Activated CD8-positive, alpha-beta memory T cell treated with anti-CD3 and anti-CD28 coated beads for 4 hours (primary cell): ENCODE measurements at places on chromosomes 2 and 18.

- DNase-seq, result no peak
Observed at GRCh38 chr2:197516393-197516761, 511 bp downstream of the MOB4 start.

DNA sequence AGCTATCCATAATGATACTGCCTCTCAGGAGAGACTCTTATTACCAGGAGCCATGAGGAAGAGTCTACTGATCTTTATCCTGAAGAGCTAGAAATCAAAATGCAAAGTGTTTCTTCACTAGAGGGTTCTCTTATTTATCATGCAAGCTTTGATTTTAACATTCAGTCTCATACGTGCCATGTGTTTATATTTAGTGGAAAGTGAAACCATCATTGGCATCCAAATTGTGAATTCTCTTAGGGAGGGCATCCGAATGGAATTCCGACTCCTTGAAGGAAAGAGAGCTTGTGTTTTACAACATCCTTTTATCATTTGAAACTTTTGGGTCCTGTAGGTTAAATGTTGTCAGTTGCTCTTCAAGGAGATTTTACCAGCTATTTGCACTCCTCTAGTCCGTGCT is 170.4 kb upstream of the SESTD1 start:
- DNase-seq, result no peak

DNA sequence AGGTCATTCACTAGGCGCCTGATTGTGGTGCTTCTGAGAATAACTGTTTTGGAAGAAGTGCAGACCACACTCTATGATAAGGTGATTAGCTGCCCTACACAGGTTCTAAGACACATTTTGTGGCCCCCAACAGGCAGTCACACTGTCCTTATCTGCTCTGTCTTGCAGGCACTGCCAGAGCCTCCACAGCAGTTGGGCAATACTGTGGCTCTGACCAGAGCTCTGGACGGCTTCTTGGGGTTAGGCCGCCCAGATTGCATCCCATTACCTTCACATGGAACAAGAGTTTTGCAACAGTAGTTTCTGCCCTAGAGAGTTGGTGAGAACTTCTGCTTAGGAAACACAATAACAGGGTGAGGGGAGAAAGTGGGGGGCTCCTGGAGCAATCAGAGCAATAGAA is 22.7 kb downstream of the RUFY4 start:
- no peak for DNase-seq

GRCh38 chr2:113777371-113777770 is 20.9 kb upstream of the SLC35F5 start:
- no peak for DNase-seq

DNA sequence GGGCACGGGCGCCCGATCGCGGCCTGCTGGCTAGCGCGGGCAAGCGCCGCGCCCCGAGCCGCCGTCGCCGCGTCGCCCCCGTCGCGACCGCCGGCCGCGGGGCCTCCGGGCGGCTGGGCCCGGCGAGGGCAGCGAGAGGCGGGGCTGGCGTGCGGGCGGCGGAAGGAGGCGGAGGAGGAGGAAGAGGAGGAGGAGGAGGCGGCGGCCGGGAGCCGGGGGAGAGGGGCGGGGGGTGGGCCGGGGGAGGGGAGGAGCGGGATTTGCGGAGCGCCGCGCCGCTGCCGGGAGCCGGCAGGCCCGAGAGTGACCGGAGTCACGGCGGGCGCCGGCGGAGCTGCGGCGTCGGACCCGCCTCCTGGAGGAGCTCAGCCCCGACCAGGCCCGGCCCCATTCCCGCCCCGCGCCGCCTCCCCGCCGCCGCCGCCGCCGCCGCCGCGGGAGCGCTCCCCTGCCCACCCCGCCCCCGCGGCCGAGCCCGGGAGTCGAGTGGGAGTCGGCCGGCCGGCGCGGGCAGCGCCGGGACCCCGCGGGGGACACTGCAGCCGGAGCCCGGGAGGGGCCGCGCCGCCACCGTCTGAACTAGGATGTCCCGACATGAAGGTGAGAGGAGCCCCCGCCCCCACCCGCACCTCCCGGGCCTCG is at the start of gene KCMF1:
Gene KCMF1, plus strand, starts transcription at position 294 of the 642 bp plus-strand sequence. Its CDS starts 291 bp downstream, at position 585.
- peak; percentile 60 for DNase-seq

GRCh38 chr2:670637-671036 is 6.6 kb downstream of the TMEM18 start:
- DNase-seq, result no peak

GRCh38 chr2:165876712-165877111 is 76.9 kb downstream of the TTC21B start:
- no peak for DNase-seq

DNA sequence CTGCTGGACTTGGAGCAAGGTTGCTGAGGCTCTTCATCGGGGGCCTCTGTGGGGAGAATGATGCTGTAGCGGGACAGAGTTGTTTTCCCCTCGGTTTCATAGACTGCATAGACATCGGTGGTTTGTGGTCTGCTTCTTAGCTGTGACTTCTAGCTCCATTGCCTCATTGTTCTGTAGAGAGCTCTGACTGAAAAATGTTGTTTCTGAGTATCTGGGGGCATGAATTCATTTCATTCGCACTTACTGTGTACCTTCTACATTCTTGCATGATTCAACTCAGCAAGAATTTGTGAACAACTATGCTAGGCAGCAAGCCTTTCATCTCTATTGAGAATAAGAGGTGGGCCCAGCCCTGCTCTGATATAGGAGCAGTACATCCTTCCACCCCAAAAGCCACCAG is 406.8 kb downstream of the NBAS start:
- no peak for DNase-seq

- DNase-seq, result no peak
Observed at GRCh38 chr2:214361116-214361515, 49.7 kb upstream of the VWC2L start.

- no peak for DNase-seq
Observed at GRCh38 chr18:9325716-9326115, 8.9 kb upstream of the TWSG1 start.

GRCh38 chr2:190205657-190206056 is 114.0 kb downstream of the HIBCH start:
- DNase-seq, result no peak

- DNase-seq, result no peak
Observed at GRCh38 chr2:43326101-43326825, 99.9 kb upstream of the ZFP36L2 start.

GRCh38 chr18:22932885-22933205 is 283 bp upstream of the RBBP8 start:
- no peak for DNase-seq

DNA sequence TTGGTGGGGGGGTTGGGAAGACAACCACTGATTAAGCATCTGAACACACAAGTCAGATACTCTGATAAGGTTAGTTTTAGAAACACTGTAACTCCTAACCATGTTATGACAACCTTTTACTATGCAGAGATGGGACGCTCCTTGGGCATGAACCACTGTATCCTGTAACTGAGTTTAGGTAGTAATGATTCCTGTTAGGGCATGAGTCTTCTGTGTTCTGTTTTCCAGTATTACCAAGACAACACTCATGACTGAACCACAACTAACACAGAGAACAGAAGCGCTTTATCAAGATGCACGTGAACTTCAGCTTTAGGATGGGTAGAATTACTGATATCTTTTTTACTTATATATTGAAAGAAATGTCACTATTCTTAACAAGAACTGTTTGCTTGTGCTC is 14.1 kb upstream of the CREB1 start:
- no peak for DNase-seq

DNA sequence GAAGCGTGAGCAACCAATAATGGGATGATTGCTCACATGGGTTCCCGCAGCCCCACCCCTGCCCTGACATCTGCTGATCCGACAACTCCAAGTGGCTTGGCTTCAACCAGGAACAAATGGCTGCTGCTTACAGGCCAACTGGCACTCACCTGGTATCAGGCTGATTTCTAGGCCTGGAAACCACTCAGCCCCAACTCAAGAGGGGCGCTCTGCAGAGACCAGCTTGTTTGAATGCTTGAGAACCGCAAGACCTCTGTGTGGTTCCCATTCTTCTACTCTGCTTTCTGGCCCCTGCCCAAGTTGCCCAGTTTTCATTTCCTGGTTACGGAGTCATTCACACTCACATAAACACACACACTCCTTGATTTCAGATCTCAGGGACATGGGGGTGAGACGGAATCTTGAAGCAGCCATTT is 52.0 kb downstream of the TNP1 start:
- DNase-seq, result no peak

- DNase-seq, result no peak
Observed at GRCh38 chr18:65938592-65939372, 188.0 kb downstream of the CDH7 start.

GRCh38 chr2:119352357-119352756 is 14.3 kb downstream of the C2orf76 start:
- no peak for DNase-seq

DNA sequence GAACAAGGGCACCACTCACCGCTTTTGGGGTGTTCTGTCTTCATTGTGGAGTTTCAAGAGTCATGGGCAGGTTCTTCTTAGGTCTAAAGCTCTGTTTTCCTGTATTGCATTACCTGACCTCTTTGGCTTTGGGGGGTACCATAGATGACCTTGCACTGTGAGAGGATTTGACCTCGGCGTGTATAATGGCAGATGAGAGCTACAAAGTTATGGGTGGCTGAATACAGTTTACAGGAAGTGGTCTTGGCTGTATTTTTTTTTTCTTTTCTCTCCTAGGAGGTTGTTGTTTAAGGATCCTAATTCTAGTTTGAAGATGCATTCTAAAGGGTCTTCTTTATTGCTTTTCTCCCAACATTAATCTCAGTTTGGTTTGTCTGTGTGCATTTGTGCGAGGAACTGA is 11.5 kb downstream of the GAL3ST2 start:
- DNase-seq, result no peak

- no peak for DNase-seq
Observed at GRCh38 chr18:24086082-24086481, 52.8 kb upstream of the CABYR start.

DNA sequence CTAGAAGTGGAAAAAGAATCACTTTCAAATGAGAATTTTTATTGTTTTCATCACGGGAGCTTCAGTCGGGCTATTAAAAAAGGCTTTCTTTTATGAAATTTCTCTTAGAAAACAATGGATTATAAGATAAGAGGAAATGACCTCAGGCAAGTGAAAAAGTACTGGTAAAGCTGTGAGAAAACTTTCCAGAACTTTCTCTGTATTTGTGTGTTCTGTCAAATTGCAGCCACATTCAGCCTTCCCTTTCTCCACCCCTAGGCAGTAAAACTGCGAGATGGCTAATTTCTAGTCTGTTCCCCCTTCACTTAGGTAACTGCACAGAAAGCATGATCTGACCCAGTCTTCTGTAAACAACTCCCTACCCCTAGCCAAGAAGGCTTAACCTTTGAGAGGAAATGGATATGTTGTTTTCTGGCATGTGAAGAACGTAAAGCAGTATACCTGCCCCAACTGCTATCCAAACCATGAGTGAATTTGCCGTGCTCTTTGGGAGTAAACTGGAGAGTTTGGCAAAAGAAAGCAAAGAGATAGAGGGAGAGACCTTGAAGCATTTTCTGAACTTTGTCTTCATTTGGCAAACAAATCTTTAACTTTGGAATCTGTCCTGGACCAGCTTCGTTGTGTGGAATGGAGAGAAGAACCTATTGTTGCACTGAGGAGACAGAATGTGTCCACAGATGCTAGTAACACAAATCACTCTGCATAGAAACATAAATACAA is 105.4 kb downstream of the ETAA1 start:
- no peak for DNase-seq

GRCh38 chr2:181366675-181367175 is 90.5 kb upstream of the ITGA4 start:
- DNase-seq, result no peak

DNA sequence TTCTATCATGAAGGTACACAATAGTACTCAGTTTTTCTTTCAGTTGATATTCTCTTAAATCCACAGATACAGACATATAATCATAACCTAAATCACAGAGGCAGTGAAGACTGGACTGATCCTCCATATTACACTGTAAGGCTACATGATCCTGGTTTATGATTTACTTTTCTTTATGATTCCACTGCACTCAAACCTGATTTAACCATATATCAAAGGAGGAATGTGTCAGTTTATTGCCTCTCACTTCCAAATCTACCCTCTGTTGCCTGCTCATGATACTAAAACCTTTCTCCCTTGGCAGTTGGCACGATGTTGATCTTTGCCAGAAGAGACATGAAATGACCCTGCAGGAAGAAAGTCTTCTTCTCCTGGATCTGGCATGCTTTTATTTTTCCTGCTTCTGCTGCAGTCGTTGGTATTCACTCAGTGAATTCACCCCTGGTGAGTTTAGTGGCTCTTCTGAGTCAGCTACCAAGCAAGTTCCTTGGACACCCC is 426.4 kb downstream of the MBD2 start:
- DNase-seq, result no peak

DNA sequence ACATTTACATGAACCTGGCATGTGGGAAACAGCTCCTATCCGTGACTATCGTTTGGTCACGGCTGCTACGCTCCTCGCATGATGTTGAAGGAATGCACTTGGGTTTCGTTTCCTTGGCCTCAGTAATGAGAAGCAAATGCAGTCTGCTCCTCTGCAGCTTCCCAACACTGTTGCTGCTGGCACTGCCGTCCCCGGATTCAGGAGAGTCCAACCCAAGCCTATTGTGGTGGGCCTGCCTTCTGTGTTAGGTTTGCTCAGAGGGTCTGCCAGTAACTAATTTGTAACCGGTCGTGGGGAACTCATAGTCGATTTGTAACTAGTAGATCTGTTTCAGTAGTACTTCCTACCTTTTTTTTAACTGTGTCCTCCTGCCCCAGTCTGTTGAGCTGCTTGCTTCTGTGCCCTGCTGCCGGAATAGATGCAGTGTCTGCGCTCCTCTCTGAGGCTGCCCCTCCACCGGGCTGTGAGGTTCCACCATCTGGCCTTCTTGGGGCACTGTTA is 58.4 kb downstream of the WDSUB1 start:
- no peak for DNase-seq

DNA sequence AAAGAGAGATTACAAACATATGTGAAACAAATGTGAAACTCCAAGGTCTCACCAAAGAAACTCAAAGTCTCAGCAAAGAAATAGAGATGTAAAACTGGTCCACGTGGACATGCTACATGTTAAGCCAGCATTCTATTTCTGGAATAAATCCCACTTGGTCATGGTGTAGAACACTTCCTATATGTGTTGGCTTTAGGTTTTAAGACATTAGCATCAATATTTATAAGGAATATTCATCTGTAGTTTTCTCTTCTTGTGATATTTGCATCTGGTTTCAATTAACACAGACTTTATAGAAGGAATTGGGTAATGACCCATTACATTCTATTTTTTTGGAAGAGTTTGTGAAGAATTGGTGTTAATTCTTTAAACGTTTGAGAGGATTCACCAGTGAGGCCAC is 133.1 kb downstream of the COPS8 start:
- DNase-seq, result no peak

- DNase-seq, result no peak
Observed at GRCh38 chr2:1306014-1306686, 107.1 kb upstream of the TPO start.

GRCh38 chr2:101690547-101691152 is 6.9 kb upstream of the MAP4K4 start:
- DNase-seq, result no peak

- no peak for DNase-seq
Observed at GRCh38 chr2:53347269-53347668, 420.3 kb upstream of the CHAC2 start.

GRCh38 chr2:7972670-7973069 is 709.2 kb upstream of the ID2 start:
- no peak for DNase-seq
